ENCODE measurements at places on chromosomes 2 and 18. TPM values are rescaled to one million over a fixed set of nuclear protein-coding genes. Genes with fewer than 3 reads are reported as not detected.

RGPD3 gene
- polyA plus RNA-seq = 0.12 TPM

CNDP1 gene
- not detected for polyA plus RNA-seq

CFAP221 gene
- polyA plus RNA-seq = 0.08 TPM

GNLY gene
- 1.7 TPM for polyA plus RNA-seq

VWC2L gene
- polyA plus RNA-seq = not detected

Measured in esophagus (tissue), 2 donors.